ENCODE measurements at places on chromosomes 5 and 9.

- DNase-seq: peak; percentile 35
These were observed 415.1 kb upstream of the ADAMTSL1 start for GRCh38 chr9:18058564-18059442.

DNA sequence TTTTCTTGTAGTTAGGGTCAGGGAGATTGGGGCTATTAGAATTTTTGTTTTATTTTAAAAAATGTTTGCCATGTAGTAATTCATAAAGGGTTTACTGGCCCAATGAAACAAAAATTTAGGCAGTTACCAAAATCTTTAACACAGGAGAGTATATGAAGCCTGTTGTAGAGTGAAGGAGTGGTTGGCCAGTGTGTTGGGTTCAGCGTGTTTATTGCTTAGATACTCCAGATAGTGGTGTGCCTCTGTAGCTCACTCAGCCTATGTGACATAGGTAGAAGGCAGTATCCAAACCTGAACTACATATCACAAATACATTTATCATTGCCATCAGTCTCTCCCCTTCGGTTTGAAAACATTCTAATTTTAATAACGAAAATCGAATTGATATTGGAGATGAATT lies 1.2 kb downstream of the TEK start:
- DNase-seq: no peak

DNA sequence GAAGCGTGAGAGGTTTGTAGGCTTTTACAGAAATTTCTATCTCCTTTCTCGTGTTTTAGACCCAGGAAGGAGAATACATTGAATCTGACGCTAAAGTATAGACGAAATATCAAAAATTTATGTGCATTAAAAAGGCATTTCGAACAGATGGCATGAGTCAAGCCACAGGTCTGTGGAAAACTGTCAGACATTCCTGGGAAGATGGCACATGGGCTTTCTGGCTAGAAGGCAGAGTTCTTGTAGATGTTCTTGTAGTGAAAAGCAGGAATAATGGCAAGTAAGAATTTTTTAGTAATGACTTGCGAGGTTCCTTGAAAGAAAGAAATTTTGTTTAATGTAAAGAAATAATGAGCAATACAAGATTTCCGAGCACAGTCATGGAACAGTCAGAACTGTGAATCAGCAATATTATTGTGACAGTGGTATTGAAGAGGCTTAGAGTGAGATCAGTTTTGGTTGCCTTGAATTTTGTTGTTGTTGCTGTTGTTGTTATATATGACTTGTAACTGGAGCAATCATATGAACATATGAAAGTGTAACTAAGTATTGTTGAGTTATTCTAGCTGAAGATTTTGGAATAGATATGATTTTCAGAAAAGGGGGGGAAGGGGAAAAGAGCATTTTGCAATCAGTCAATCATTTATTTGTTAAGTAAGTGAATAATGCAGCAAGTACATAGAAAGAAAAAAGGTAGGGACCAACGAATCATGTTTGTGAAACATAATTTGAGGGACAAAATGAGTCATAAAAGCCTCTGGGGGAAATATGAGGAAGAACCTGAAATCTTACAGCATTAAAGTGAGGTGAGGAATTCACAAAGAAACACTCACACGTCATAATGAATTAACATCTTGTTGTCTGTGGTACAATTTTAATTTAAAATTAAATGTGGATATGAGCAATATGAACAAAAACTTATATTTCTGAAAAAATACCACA lies 339.0 kb upstream of the CTNND2 start:
- DNase-seq: no peak

- no peak for DNase-seq
These were observed 270.1 kb downstream of the AOPEP start for GRCh38 chr9:94996641-94997040.

DNA sequence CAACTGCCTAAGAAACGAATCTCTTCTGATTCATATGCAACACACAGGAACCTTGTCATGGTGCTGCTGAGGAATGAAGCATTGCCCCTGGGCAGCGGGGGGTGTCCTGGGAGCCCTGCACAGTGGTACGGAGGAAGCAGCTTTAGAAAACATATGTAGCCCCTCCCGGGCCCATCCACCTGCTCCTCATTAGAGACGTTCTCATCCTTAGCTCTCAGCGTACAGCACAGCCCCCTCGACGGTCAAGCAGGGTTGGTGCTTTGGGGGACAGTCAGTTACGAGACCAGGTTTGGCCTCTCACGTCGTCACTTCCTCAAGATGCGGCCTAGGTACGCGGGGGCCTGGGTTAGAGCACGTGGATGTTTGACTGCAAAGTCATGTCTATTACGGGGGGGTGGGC lies 28.4 kb upstream of the LAMC3 start:
- no peak for DNase-seq

DNA sequence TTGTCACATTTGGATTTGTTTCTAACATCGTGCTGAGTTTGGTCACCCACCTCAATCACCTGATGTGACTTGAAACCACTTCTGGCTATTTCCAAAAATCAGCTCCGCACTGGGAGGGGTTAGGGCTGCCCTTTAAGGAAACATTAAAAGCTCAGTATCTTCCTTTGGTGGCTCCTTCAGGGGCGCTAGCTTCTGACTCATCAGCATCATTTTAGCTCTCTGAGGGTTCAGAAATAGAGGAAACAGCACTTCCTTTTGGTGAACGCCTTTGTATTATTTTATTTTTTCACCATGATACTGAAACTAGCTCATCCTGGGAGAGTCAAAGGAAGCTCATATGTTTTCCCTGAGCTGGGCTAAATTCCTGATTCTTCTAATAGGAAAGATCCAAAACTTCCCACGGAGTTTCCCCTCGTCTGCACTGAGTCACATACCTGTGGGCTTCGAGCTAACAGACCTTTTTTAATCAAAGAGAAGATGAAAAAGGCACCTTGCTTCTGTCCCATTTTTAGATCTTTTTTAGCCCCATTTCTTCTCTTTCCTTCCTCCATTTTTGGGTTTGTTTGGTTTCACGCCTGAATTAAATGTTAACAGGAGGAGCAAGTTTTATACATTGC lies 48.2 kb downstream of the ROPN1L start:
- no peak for DNase-seq

GRCh38 chr9:93677641-93678136 lies 101.3 kb downstream of the PHF2 start:
- DNase-seq: no peak

- DNase-seq: no peak
These were observed 377.5 kb upstream of the RIOK2 start for GRCh38 chr5:97560599-97560993.

DNA sequence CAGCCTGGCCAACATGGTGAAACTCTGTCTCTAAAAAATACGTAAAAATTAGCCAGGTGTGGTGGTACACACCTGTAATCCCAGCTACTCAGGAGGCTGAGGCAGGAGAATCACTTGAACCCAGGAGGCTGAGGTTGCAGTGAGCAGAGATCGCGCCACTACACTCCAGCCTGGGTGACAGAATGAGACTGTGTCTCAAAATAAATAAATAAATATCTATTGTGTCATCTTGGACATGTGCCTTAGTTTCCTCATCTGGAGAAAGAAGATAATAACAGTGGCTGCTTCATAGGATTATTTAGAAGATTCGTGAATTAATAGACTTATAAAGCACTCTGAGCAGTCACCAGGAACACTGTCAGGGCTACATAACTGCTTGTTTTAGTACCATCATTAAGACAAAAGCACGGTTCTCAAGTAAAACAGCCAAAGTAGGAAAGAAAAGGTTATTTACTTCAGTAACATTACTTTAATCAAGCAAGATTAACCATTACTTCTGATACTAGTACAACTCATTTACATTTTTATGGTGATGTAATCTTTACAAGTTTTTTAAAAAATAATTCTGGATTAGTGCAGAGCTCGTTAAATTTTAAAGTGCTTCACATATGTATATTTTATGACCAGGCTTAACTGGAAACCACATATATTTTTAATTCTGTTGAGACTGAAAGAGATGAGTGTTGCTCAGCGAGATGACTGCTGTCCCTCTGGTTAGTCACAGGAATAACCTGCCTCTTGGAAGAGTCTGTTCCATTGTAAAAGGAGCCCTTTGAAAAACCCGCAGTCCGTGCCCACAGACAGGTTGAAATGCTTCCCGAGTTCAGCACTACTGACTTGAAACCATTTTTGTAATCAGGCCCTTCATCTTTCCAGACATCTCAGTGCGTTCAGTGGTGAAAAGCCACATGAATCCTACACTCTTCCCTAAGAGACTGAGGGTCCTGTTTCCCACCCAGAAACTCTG lies 36.7 kb downstream of the ANKH start:
- DNase-seq: no peak

- DNase-seq: no peak
These were observed 33.4 kb upstream of the TBC1D2 start for GRCh38 chr9:98288881-98289280.

GRCh38 chr9:108869092-108869725 lies 7.1 kb downstream of the ACTL7A start:
- DNase-seq: no peak

DNA sequence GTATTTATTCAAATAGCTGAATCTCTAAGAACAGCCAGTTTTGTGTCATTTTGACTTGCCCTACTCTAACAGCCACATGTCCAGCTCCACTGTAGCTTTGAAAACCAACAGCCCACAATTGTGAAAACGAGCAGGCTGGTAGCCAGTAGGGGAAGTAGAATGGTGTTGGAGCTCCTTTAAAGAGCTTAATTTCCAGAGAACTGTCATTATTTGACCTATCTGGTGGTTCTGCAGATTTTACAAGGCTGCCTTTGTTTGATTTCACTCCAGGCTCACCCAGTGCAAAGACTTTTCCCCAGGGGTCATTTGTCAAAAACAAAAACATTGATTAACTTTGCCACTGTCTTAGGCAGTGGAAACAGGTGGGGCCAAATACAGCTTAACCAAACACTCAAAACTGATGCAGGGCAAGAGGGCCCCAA lies 3.2 kb upstream of the PJA2 start:
- peak; percentile 50 for DNase-seq

DNA sequence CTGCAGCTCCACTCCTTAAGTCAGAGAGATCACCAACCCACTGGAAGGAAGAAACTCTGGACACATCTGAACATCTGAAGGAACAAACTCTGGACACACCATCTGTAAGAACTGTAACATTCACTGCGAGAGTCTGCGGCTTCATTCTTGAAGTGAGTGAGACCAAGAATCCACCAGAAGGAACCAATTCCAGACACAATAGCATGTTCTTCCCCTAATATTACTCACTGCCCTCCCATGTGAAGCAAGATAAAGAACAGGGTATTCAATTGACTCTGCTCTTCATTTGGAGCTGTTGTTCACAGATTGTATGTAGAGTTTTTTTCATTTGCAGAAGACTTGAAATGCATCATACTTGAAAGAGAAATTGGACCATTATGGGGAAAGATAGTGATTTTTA lies 10.8 kb downstream of the SAXO1 start:
- no peak for DNase-seq

- DNase-seq: peak; percentile 13
These were observed 72.3 kb downstream of the SLCO4C1 start for GRCh38 chr5:102223542-102224477.

DNA sequence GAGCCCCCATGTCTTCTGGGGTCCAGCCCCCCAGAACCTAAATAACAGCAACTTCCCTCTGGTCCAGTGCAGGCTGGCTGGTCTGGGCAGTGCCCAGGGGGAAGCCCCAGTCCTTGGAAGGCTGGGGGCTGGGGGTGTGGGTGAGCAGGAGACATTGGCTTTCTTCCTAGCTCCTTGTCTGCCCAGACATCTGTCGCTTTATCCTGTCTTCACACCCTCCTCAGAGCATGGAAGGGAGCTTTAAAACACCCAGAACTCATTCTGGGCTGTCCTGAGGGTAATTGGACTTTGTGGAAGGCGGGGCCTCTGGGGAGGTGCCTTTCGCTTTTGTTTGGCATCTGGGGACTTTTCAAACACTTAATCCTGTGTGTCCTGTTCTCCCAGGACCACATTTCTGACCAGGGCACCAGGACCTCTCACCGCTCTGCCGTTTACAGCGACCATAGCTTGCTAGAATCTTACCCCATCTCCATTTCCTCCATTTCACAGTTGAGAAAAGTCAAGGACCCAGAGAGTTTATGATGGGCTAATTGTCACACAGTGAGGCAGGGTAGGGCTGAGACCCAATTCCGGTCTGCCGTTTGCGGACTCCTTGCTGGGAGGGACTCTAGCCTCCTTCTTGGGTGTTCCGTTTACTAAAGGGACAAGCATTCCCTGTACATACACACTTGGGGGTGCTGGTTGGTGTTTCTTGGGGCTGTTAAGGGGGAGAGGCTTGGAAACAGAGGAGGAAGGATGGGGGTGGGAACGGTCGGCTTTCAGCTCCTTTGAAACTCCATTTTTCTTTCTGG lies 1.1 kb downstream of the GSN start:
- DNase-seq: no peak

DNA sequence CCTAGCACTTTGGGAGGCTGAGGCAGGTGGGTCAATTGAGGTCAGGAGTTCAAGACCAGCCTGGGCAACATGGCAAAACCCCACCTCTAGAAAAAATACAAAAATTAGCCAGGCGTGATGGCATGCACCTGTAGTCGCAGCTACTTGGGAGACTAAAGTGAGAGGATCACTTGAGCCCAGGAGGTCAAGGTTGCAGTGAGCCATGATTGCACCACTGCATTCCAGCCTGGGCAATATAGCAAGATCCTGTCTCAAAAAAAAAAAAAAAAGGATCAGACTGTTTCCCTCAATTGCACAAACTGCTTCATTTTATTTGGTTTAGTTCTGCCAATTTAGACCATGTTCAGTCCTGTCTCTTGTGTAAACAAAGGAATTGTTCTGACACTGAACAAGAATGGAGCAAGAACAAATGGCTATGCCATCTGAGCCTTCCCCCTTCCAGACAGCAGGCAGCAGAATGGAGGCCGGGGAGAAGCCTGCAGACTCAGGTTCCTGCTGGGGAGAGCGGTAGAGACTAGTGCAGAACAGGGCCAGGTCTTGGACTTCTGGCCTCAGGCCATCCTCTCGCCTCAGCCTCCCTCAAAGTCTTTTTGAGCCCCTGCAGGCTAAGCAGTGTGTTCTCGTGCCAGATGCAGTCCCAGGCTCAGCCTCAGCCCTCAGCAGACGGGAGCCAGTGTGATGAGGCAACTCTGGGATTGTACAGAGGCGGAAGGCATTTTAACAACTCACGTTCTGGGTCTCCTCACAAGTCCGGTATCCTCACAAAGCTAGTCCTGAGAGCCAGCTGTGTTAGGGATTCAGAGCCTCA lies 18.2 kb downstream of the HNRNPH1 start:
- no peak for DNase-seq

- peak; percentile 34 for DNase-seq
These were observed 78.3 kb upstream of the ZNF608 start for GRCh38 chr5:124824637-124825158.

DNA sequence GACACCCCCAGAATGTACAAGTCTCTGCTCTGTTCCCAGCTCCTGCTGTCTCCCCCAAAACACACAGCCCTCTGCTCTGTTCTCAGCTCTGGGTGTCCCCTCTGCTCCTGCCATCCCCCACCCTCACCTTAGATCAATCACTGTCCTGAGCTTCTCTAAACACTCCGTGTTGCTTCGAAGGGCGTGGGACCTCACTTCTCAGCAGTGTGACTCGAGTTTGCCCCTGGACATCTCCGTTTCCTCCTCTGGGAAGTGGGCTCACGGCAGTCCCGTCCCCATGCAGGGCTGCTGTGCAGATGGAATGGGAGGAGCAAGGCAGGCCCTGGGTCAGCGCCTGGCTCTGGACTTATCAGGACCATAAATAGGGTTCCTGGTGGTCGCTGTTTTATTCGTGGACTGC lies 98.0 kb upstream of the RAPGEF1 start:
- DNase-seq: no peak

- DNase-seq: no peak
These were observed 131.5 kb downstream of the ZSWIM6 start for GRCh38 chr5:61463596-61463995.

Measured in COLO829 (cell line).